Right lung (tissue), 10 donors: ENCODE measurements at places on chromosomes 1 and 21.
A peak's percentile ranks its signal among the peaks of the same experiment; 100 is the strongest.

GRCh38 chr21:32653326-32653901, 41.2 kb upstream of the CFAP298 start:
- DNase-seq: peak; percentile 8

DNA sequence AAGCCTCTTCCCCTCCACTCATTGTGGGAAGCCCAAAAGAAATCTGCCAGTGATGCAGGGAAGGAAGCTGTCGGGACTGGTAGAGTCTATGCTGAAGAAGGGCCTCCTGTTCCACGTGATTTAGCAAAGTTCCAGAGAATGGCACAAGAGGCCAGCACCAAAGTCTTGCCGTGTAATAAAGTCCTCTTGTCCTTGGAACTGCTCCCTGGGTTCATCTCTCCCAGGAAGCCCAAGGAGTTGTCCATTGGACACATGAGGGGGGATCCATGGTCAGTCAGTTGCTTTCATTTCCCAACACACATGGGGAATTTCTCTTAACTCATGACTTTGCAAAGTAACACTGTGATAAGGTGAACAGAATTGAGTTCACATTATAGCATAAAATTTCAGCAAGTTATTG, 116.1 kb upstream of the RAB4A start:
- no peak for DNase-seq

DNA sequence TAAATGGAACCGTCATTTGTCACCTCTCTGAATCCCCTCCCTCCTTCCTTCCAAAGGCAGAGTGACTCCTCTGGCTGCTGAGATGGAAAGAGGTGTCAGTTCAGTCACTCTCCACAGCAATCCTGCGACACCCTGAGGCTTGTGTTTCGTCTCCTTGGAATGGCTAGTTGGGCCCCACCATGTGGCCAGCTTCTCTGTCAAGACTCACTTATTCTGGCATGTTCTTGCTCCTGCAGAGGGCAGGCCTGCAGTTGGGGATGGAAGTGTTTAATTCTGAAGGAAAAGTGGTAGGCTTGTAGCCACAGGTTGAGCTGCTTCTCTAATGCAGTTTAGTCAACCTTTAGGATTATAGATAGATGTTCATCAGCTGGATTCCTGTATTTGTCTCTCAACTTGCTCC, 149.6 kb downstream of the LMO4 start:
- DNase-seq: no peak

DNA sequence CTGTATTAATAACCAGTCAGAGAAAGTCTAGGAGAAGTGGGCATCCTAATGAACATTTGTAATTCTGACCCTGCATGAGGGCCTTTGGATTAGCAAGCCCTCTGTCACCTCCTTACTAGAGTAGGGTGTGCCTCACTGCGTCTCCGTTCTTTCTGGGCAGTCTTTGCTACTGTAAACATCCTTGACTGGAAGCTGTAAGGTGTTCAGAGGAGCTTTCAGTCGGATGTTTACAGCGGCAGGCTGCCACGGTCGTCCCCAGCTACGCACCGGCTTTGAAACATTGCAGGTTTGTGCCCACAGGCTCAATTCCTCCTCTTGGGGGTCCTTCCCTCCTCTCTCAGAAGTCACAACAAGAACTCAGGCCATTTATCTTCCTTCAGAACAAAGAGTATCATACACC, 29.4 kb upstream of the KCNQ4 start:
- no peak for DNase-seq

GRCh38 chr1:237542525-237543418, 347.9 kb downstream of the ZP4 start:
- DNase-seq: no peak

DNA sequence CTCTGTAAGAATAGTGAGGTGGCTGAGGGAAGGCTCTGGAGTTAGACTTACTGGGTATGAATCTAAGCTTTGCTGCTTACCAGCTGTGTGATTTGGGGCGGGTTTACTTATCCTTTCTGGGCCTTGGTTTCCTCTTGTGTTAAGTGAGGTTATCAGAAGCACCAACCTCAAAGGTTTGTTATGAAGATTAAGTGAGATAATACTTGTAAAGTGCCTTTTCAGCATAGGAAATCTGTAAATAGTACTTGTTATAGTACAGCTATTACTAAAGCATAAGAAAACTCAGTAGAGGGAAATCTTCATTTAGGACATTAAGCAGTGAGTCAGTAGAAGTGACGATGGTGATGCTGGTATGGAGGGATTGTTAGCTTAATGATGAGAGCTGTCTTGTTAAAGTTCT, 12.1 kb downstream of the HHAT start:
- no peak for DNase-seq

DNA sequence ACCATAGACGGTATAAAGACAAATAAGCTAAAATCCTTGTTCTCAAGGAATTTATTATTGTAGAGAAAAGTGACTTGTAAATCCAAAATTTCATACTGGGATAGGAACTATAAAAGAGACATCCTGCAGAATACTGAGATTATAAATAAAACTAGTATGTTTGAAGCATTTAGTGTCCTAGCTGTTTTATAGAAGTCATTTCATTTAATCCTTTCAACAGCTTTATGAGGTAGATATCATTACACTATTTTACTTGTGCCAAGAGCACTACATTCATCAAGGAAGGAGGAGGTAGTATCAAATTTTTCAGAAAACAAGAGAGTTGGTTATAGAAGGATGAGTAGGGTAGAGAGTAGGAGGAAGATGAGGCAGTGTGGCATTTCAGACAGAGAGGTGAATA, 119.6 kb downstream of the ATF6 start:
- DNase-seq: no peak

DNA sequence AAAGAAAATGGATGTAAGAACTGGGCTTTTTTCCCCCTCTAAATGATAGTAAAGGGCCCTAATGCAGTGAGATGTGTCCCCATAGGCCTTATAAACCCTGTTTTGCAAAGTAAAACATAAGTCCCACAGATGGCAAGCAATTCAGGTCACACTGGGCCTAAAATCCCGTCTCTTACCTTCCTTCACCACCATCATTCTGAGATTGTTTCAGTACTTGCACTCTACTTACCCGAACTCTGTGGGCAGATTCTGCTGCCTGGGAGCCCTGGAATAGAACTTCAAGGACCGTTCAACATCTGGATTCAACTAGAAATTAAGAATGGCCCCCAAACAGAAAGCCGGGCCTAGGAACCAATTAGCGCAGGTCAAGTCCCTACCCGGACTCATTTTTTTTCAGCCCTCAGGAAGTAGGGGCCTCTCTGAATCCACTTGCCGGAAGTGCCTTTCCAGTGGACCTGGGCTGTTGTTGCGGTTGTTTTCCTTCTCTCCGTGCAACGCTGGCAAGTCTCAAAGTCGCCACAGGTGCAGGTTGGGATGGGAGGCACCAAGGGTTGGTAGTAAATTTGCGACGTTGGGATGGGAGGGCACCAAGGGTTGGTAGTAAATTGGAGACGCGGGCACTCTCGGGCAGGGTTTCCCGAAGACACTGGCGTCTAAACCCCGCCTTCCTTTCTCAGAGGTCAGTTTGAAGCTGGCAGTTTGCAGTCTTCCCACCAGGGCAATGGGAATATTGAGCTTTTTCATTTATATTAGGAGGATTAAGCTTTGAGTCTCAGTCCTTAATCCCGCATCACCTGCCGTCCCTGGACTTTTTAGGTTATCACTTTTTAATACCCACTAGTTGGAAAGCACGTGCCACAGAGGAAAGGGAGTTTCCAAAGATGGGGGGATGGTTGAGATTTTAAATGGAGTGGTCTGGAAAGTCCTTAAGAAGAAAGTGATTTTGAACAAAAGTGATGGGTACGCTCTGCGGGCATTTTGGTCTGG, at the start of gene TMEM69:
Gene TMEM69 (plus strand): TSS at position 428 of the 987 bp plus-strand sequence. CDS start 2,888 bp downstream, outside the sequence.
- peak; percentile 86 for DNase-seq

GRCh38 chr21:38277501-38278131, 20.8 kb downstream of the KCNJ15 start:
- no peak for DNase-seq

DNA sequence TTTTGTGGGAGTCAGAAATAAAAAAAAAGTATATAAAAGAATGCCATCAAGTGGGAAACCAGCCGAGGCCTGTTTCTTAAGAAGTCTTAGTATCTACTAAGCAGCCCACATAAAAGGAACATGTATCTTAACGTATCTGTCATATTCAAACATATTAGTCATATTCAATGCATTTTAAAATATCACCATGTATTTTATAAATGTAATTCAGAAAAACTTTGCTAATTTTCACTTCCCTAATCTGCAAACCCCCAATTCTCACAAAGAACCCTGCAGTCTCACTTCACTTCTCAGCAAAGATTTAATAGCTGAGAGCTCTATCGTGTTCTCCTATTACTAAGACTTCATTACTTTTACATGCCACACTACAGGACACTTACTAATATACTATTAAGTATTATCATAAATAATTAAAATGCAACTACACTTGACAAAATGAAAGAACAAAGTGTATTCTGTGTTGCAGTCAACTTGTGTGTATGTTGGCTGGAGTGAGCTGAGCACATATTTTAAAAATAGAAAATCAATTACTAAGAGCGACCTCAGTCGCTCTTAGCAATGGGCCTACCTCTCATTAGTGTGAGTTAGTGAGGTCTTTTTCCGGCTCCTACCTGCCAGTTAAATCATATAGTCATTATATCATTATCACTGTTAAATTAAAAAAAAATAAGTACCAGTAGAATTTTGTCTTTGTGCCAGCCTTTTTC, 484.3 kb downstream of the LMO4 start:
- DNase-seq: no peak

- DNase-seq: no peak
These were observed 32.1 kb downstream of the FAM151A start for GRCh38 chr1:54591127-54591756.

GRCh38 chr1:208374391-208374941, 130.3 kb upstream of the PLXNA2 start:
- no peak for DNase-seq

DNA sequence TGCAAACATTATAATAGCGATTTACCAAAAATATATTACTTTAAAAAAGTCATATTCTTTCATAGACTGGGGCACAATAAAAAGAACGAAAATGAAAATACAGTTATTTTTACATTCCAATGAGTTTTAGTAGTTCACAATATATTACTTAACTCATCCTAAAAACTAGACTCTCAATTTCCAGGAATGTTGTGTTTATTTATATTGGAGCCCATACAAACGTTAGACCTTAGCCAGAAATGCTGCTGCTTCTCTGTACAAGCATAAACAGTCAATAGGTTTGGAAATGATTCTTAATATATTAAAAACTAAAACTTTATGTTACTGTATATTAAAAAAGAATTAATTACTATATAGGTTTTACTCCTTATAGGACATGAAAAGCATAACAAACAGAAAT, 302.3 kb downstream of the BRINP3 start:
- DNase-seq: no peak

DNA sequence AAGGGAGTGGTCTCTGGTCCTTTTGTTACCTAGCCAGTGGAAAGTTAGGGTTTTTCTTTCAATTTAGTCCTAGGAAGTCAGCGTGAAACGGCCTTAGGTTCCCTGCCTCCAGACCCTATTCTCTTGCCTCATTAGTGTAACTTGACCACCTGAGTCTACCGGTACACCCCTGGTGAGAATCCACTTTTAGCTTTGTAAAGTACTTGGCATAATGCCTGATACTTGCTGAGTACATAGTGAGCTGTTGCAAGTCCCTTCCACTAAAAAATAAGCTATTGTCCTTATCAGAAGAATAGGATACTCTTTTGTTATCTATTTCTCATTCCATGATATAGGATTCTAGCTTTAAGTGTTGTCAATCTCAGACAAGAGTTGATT, 228.8 kb downstream of the ST6GALNAC3 start:
- DNase-seq: no peak

- DNase-seq: no peak
These were observed 66.7 kb downstream of the RGL1 start for GRCh38 chr1:183871601-183872000.

DNA sequence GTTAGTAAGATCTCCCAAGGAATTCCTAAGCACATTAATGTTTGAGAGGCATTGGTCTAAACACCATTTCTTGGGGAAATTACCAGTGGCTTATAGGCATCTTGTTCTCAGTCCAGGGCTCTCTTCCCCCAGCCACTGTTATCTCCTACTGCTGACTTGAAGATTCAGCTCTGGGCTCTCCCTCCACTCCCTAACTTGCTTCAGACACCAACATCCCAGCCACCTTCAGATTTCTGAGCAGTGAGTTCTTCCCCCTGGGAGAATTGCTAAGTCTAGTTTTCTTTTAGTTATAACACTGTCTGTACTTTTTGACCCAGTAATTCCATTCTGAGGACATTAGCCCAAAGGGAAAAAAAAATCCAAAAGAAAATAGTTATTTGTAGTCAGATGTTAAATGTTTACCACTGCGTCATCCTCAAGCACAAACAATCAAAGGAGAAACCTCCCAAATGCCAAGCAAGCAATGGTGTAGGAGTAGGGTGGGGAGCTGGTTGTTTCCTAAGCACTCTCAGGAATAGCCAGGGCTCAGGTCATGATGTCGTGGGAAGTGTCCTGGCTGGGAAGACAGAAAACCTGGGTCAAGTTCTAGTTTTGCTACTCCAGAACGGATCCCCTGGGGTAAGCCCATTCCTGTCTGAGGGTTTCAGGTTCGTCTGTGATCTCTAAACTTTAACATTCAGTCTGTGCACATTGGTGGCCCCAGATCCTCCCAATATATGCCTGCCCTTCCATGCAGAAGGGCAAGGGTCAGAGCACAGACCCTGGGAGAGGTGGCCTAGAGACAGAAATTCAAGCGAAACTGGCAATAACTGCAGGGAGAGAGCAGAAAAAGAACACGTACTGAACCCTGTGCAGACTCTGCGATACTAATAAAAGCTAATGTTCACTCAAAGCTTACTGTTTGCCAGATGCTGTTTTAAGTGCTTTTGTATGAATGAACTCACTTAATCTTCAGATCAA, 191.1 kb upstream of the FGGY start:
- DNase-seq: no peak

DNA sequence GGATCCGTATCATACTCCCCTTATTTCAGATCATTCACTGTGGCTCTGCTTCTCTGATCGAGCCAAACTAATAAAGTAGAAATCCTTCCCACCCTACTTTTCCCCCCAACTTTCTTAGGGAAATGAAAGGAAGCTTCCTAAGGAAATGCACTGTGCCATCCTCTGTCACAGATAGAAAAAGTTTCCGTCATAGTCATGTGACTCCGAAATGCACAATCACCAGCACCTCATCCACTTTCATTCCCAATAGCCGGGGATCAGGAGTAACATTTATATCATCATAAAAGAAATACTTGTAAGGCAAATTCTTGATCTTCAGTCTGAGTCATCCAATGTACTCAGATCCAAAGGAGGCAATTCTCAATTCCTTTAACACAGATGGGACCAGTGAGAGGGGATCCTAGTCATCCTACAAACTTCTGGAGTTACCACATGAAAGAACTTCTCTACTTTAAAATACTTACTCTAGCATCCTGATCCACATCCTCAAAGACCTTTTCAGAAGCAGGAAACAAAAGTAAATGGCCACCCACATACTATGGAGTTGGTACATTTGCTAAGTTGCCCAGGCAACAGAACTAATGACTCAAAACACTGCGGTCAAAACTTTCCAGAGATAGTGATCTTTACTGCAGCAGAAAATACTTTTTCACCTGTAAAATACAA, 97.8 kb upstream of the ZC3H11B start:
- no peak for DNase-seq

- peak; percentile 82 for DNase-seq
These were observed at the start of gene IL6R for GRCh38 chr1:154404984-154405746. IL6R (plus strand) TSS chr1:154405343; CDS start chr1:154405630, 287 bp downstream.
